Activated naive CD4-positive, alpha-beta T cell treated with anti-CD3 and anti-CD28 coated beads, Interleukin-2, amount 10 ng/mL, durations not matched to agents 5 hours and 36 hours (primary cell): ENCODE measurements at places on chromosomes 7 and 10. TPM values are rescaled to one million over a fixed set of nuclear protein-coding genes. Genes with fewer than 3 reads are reported as not detected.

The OR2A5 gene
- not detected for total RNA-seq

The SPACDR gene
- total RNA-seq = 3.9 TPM

The CALN1 gene
- total RNA-seq = not detected

The ZP3 gene
- total RNA-seq = 6.7 TPM

The ENTPD1 gene
- total RNA-seq = 1.3 TPM

The HTR5A gene
- not detected for total RNA-seq

The CRYGN gene
- 0.13 TPM for total RNA-seq

The STEAP4 gene
- not detected for total RNA-seq

The GARIN1A gene
- total RNA-seq = 0.45 TPM
